ENCODE measurements at places on chromosomes 2 and 18. TPM values are rescaled to one million over a fixed set of nuclear protein-coding genes. Genes with fewer than 3 reads are reported as not detected.
A peak's percentile ranks its signal among the peaks of the same experiment; 100 is the strongest.

Gene STK16
- total RNA-seq, result 4.1 TPM

Gene KIAA2012
- total RNA-seq, result 0.26 TPM

Gene COL5A2
- 908 TPM for total RNA-seq

Gene ARHGAP15
- 28.4 TPM for total RNA-seq

Gene FEV
- total RNA-seq, result not detected

Gene CNGA3
- total RNA-seq, result not detected

Gene NRBP1
- total RNA-seq, result 148 TPM

- DNase-seq, result no peak
- H3K36me3 ChIP-seq, result no peaks in the 10 kb centered on the region
- H3K4me1 ChIP-seq, result no peaks in the 10 kb centered on the region
- no peaks in the 10 kb centered on the region for H3K27me3 ChIP-seq
- H3K4me3 ChIP-seq, result no peak overlapping the region
These were observed 1143.6 kb upstream of the GYPC start for GRCh38 chr2:125512313-125512712.

DNA sequence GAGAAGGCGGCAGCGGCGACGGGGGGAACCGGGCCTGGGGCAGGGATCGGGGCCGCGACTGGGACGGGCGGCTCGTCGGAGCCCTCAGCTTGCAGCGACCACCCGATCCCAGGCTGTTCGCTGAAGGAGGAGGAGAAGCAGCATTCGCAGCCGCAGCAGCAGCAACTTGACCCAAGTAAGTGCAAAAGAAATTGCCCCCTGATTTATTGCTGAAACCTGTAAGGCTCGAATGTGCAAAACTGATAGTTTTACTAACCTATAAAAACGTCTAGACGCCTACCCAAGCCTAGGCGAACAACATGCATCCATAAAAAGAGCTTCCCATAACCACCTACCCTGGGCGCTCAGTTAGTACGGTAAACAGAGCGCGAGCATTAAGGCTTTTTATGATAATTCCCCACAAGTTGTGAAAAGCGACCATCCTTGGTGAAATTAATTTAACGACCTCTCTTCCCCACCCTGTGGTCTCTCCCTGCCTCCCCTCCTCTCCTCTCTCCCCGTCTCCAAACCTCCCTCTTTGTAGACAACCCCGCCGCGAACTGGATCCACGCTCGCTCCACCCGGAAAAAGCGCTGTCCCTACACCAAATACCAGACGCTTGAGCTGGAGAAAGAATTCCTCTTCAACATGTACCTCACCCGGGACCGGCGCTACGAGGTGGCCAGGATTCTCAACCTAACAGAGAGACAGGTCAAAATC is 1.0 kb downstream of the HOXD9 start:
- H3K4me3 ChIP-seq, result peak overlapping the region; percentile 51
- H3K36me3 ChIP-seq, result no peaks in the 10 kb centered on the region
- H3K4me1 ChIP-seq, result no peaks in the 10 kb centered on the region
- peak; percentile 31 for DNase-seq

DNA sequence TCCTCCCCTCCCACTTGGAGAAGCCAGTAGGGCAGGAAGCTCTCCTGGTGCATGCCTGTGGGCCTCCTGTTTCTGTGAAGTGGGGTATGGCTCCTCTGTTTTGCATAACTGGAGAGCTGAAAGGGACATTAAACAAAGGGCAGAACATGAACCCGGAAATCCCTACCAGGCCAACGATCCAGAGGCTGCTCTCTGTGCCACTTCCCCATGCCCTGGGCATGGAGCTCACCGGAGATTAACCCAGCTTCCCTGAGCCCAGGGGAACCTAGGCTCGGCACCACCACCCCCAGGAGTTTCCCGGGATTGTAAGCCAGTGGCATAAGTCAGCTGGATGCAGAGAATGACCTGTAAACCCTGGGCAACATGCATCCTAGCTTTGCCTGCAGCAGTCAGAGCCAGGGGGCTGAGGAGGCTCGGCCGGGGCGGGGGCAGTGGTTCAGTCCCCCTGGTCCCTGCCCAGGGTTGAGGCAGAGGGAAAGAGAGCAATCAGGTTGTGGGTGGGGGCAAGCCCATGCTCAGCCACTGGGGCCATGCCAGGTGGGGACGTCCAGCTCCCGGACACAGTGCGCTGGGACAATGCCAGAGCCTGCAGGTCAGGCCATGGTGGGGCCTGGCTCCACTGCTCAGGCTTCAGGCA is 49.5 kb downstream of the TIMM21 start:
- no peak for DNase-seq
- H3K27ac ChIP-seq, result no peak overlapping the region
- no peaks in the 10 kb centered on the region for H3K27me3 ChIP-seq

GRCh38 chr18:52334896-52335295 is 5.1 kb upstream of the DCC start:
- H3K36me3 ChIP-seq, result no peaks in the 10 kb centered on the region
- H3K27ac ChIP-seq, result no peak overlapping the region
- peaks cover 3% of the 10 kb centered on the region for H3K27me3 ChIP-seq
- H3K4me3 ChIP-seq, result no peak overlapping the region

DNA sequence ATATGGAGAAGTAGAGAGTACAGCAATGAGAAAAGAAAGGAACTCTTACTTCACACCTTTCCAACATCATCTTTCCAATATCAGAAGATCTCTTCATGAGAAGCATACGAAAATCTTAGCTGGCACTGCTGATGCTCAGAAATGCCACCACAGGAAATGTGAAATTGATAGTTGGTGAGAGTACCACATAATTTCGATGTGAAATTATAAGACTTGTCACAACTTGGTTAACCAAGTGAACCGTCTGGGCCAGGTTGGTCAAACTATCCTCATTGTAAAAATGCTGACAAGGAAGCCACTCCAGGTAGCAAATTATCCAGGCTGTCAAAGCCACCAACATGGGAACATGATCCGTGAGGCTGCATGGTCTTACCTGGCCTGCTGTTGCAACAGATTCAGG is 66.5 kb downstream of the EPG5 start:
- DNase-seq, result no peak
- no peaks in the 10 kb centered on the region for H3K4me1 ChIP-seq

GRCh38 chr2:179096090-179096489 is 46.2 kb upstream of the CCDC141 start:
- no peak overlapping the region for H3K4me3 ChIP-seq
- H3K27ac ChIP-seq, result no peak overlapping the region
- H3K27me3 ChIP-seq, result no peaks in the 10 kb centered on the region
- DNase-seq, result no peak

- H3K36me3 ChIP-seq, result no peaks in the 10 kb centered on the region
- no peak overlapping the region for H3K27ac ChIP-seq
- no peaks in the 10 kb centered on the region for H3K4me1 ChIP-seq
- no peak for DNase-seq
These were observed 79.0 kb upstream of the PROKR1 start for GRCh38 chr2:68564426-68564825.

DNA sequence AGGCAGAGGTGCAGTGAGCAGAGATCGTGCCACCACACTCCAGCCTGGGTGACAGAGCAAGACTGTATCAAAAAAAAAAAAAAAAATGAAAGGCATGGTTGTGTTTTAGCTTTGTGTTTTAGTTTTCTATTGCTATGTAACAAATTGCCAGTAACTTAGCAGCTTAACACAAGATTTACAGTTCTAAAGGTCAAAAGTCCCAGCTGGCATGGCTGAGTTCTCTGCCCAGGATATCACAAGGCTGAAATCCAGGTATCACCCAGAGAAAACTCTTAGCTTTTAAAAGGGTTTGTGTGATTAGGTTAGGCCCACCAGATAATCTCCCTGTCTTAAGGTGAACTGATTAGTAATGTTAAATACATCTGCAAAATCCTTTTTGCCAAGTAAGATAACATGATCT is 107.7 kb upstream of the YPEL5 start:
- no peaks in the 10 kb centered on the region for H3K4me1 ChIP-seq
- no peak for DNase-seq
- no peak overlapping the region for H3K4me3 ChIP-seq
- no peaks in the 10 kb centered on the region for H3K27me3 ChIP-seq

GRCh38 chr18:46008531-46008930 is 41.4 kb upstream of the EPG5 start:
- H3K27me3 ChIP-seq, result no peaks in the 10 kb centered on the region
- H3K4me3 ChIP-seq, result no peak overlapping the region
- no peaks in the 10 kb centered on the region for H3K36me3 ChIP-seq
- DNase-seq, result no peak
- no peaks in the 10 kb centered on the region for H3K4me1 ChIP-seq

DNA sequence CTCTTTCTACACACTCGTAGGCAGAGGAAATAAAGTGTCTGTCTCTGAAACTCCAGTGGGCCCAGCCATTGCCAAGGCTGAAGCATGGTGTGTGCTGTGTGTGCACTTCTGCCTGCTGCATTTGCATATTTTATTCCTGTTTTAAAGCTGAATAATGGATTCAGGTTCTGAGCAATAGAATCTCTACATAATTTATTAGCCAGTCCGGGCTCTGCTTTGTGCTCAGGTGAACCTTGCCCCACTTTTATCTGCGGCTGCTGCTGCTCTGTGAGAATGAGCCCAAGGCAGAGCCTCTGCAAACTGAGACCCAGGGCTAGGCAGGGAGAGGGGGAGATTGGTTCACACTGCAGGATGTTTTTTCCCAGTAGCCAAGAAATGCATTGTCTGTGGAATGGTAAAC is 64.6 kb upstream of the SH3BP4 start:
- DNase-seq, result no peak
- H3K27me3 ChIP-seq, result no peaks in the 10 kb centered on the region
- H3K36me3 ChIP-seq, result no peaks in the 10 kb centered on the region
- no peak overlapping the region for H3K27ac ChIP-seq
- no peaks in the 10 kb centered on the region for H3K4me1 ChIP-seq
- H3K4me3 ChIP-seq, result no peak overlapping the region

GRCh38 chr2:88187038-88187676 is 17.0 kb downstream of the THNSL2 start:
- H3K27ac ChIP-seq, result no peak overlapping the region
- H3K4me3 ChIP-seq, result no peak overlapping the region
- DNase-seq, result peak; percentile 35
- H3K27me3 ChIP-seq, result no peaks in the 10 kb centered on the region

DNA sequence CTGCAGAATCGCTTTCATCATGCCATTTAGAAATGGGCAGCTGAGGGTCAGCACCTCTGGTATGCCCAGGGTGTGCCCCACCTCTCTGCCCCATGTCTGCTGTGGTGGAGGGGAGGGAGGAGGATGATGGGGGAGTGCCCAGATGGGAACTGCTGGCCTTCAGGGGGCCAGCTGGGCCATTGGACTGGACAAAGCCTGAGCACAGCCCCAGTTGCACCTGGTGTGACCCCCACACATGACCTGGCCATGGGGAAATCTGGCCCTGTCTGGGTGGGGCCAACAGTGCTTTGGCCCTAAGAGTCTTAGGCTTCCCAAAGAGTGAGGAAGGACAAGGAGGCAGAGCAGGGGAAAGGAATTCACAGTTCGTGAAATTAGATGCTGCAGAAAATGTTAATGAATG is 44.1 kb downstream of the CTIF start:
- no peak overlapping the region for H3K4me3 ChIP-seq
- no peak for DNase-seq
- no peak overlapping the region for H3K27ac ChIP-seq
- H3K27me3 ChIP-seq, result no peaks in the 10 kb centered on the region
- no peaks in the 10 kb centered on the region for H3K36me3 ChIP-seq
- H3K4me1 ChIP-seq, result no peaks in the 10 kb centered on the region

GRCh38 chr2:164784376-164784775 is 57.2 kb downstream of the COBLL1 start:
- H3K27me3 ChIP-seq, result no peaks in the 10 kb centered on the region
- H3K36me3 ChIP-seq, result no peaks in the 10 kb centered on the region
- no peaks in the 10 kb centered on the region for H3K4me1 ChIP-seq
- H3K27ac ChIP-seq, result no peak overlapping the region
- no peak overlapping the region for H3K4me3 ChIP-seq

GRCh38 chr2:181817509-181817908 is 74.0 kb upstream of the ITPRID2 start:
- no peaks in the 10 kb centered on the region for H3K4me1 ChIP-seq
- no peak for DNase-seq
- H3K27ac ChIP-seq, result no peak overlapping the region

DNA sequence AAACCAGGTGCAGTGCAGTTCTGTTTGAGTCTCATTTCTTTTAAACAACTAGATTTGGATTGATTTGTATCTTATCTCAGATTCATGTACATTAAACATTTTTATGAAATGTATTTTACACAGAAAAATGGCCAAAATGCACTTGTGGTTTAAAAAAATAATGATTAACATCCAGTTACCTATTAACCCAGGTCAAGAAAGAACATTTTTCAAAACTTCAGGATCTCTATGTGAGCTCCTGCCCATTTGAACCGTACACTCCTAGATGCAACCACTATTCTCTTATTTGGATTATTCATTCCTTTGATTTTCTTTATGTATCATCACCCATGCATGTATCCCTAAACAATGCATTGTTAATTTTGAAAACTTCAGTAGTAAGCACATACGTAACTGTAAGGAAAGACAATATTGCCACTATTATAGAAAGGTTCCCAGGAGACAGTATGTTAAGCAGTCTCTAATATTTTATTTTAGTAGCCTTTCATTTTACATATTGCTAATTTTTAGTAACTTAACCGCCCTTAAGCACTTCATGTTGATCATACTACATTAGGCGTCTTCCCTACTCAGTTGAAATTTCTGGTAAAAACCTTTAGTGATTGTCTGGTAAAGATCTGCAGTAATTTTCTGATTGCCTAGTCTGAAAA is 22.7 kb downstream of the RNF138 start:
- no peak overlapping the region for H3K27ac ChIP-seq
- H3K27me3 ChIP-seq, result no peaks in the 10 kb centered on the region
- H3K4me3 ChIP-seq, result no peak overlapping the region
- H3K36me3 ChIP-seq, result no peaks in the 10 kb centered on the region
- DNase-seq, result no peak
- H3K4me1 ChIP-seq, result no peaks in the 10 kb centered on the region

GRCh38 chr18:53749766-53750165 is 474.7 kb downstream of the MBD2 start:
- no peaks in the 10 kb centered on the region for H3K4me1 ChIP-seq
- H3K36me3 ChIP-seq, result no peaks in the 10 kb centered on the region
- H3K27ac ChIP-seq, result no peak overlapping the region
- no peak overlapping the region for H3K4me3 ChIP-seq
- no peak for DNase-seq

GRCh38 chr18:32469190-32469651 is 1.5 kb downstream of the GAREM1 start:
- H3K27ac ChIP-seq, result peak overlapping the region; percentile 93
- no peaks in the 10 kb centered on the region for H3K4me1 ChIP-seq
- no peaks in the 10 kb centered on the region for H3K27me3 ChIP-seq
- peak overlapping the region; percentile 54 for H3K4me3 ChIP-seq

- DNase-seq, result no peak
- H3K27ac ChIP-seq, result no peak overlapping the region
- H3K36me3 ChIP-seq, result no peaks in the 10 kb centered on the region
- H3K4me3 ChIP-seq, result no peak overlapping the region
- no peaks in the 10 kb centered on the region for H3K27me3 ChIP-seq
- no peaks in the 10 kb centered on the region for H3K4me1 ChIP-seq
These were observed 105.4 kb downstream of the INHBB start for GRCh38 chr2:120451334-120451733.

DNA sequence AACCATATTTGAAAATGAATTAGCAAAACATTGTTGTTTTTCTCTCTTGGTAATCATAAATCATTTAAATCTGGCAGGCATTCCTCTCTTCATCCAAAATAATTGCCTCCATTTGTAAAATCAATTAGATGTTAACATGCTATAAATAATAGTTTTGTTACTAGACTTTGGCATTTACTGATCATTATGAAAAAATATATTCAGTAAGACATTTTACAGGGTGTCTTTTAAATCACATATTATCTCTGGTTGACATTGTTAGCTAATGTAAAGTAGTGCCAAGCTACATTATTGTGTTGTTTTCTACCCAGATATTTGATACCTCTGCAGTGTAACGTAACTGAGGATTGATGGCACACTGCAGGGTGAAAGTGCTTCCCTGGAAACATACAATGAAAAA is 31.8 kb upstream of the DLX1 start:
- H3K27me3 ChIP-seq, result no peaks in the 10 kb centered on the region
- H3K36me3 ChIP-seq, result no peaks in the 10 kb centered on the region
- no peak overlapping the region for H3K27ac ChIP-seq
- DNase-seq, result no peak
- no peaks in the 10 kb centered on the region for H3K4me1 ChIP-seq
- H3K4me3 ChIP-seq, result no peak overlapping the region

Measured in uterus (tissue), 4 donors.